Glomerular endothelial cell (primary cell): ENCODE measurements at places on chromosomes 12 and 14.

GRCh38 chr12:122124370-122124769, 45.8 kb downstream of the MLXIP start:
- no peak for DNase-seq

DNA sequence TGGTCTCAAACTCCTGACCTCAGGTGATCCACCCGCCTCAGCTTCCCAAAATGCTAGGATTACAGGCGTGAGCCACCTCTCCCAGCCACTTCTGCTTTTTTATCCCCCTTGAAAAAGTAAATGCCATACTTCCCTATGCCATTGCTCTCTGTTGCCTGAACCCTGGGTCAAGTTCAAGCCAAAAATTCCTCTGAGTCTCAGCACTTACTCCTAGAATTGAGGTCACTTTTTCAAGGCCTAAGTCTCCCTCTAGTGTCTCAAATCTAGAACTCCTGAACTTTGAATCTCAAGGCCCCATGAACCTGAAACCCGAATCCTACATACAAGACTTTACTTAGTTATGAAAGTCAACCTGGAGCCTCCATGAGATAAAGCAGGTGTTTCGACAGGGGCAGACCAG, 1.4 kb upstream of the APOBEC1 start:
- no peak for DNase-seq

- no peak for DNase-seq
These were observed 18.7 kb upstream of the KIF26A start for GRCh38 chr14:104119488-104120251.

DNA sequence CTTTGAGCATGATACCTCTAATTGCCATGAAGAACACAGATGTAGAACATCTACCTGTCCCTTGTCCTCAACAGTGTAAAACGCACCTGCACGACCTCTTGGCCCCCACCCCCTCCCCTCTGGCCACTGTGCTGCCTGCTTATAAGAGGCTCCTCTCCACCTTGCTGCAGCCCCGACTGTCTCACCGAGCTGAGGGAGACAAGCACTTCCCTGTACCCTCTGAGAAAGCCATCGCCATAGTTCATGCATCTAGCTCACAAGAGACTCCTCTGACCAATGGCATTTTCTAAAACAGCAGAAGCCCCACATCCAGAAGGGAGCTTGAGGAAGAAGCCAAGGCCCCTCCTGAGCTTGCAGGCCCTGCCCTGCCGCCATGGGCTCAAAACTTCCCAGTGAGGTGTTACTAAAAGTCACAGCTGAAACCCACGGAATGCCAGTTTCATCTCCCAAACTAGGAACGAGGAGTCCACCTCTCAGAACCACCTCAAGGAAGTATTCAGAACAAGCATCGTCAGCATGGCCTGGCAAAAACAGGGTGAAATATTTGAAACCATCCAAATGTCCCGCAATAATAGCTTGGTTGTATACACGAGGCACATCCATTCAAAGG, 21.5 kb upstream of the ANO2 start:
- no peak for DNase-seq

- no peak for DNase-seq
These were observed 205.0 kb upstream of the KRR1 start for GRCh38 chr12:75716291-75717025.

DNA sequence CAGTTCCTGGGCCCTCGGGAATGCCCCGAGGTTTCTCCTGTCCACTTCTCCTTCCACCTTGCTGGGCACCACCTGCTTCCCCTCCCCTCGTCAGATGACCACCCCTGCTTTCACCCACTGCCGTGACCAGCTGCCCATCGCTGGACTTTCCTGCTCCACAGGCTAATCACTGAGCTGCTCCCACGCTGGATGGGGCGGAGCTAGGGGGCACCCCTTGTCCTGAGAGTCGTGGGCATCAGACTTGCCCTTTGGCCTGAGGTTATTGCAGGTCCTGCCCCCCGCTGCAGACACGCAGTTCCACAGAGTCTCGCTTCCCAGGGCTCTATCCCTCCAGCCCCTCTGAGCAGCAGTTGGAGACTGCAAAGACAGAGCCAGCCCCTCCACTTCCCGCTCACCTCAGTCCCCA, 427 bp downstream of the SLC6A12 start:
- DNase-seq, result no peak

DNA sequence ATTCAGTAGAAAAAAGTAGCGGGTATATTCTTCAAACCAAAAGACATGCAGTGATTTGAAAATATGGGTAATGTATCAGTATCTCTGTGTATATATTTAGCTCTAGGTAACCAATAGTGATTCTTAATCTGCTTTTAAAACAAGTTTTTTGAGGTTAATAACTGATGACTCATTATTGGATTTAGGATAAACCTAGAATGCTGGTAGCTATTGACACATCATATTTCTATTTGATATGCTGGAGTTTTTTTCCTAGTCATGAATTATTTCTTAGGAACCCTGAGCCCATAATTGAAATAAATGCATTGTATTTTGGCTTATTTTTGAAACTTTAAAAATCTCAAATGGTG, 15.5 kb downstream of the ARF6 start:
- DNase-seq, result no peak

GRCh38 chr12:47038270-47038748, 41.1 kb upstream of the PCED1B start:
- no peak for DNase-seq

GRCh38 chr14:99902925-99903324, 109.7 kb downstream of the EML1 start:
- no peak for DNase-seq

- DNase-seq, result peak; percentile 37
These were observed 33.2 kb upstream of the A2M start for GRCh38 chr12:9148926-9149325.

DNA sequence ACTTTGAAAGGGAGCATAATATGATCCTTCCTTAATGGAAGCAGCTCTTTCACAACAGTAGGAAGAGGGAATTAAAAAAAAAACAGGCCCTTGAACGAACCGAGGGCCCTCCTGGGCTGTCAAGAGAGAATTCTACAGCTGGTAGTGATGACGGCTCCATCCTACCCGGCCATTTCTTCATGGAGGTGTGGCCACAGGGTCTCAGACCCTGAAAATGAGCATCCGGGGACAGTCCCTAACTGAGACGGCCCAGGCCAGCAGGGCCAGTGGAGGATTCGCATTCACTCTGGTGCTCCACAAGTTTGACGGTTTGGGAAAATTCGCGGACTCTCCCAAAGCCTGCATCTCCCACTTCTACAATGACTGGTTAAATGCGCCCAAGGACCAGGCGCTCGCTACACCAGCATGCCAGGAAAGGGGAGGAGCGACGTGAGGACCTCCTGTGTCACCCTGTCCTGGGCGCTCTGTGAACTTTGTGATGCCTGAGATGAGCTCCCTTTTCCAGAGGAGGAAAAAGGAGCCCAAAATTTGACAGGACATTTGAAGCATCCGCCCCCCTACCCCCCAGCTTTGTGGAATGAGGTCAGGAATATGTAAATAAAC, 66.8 kb downstream of the BCL11B start:
- no peak for DNase-seq

DNA sequence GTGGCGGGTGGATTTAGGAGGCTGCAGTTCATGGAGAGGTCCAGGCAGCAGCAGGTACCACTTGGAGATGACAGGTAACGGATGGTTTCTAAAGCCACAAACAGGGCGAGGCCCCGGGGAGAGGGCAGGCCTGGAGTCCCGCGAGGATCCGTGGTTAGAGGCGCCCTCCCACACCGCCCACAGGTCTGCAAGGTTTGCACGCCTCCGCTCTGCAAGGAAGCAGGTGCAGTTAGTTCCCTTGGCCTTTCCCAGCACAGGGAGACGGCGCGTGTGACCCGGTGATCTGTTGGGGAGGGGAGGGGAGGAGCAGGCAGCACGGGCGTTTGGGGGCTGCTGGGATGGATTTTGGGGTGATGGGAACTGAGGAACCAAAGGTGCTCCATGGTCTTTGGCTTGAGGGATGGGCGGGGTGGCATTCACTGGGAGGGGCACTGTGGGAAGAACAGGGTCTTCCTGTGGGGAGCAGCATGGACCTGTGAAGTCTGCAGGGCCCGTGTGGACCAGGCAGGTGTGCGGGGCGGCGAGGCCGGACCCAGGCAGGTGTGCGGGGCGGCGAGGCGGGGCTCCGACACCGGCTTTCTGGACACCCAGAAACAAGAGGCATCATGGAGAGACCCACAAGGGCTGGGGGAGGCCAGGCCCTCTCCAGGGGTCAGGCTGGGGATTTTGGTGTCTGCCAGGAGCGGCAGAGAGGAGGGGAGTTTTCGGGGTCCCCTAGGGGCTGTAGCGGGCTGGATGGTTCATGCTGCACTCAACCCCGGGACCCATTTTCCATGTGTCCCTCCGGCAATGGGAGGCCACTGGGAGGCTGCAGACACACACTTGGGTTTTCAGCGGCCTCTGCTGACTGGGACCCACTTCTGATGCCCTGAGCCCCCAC, 29.1 kb downstream of the NOC4L start:
- no peak for DNase-seq

GRCh38 chr12:104909761-104910160, 48.3 kb downstream of the SLC41A2 start:
- no peak for DNase-seq

DNA sequence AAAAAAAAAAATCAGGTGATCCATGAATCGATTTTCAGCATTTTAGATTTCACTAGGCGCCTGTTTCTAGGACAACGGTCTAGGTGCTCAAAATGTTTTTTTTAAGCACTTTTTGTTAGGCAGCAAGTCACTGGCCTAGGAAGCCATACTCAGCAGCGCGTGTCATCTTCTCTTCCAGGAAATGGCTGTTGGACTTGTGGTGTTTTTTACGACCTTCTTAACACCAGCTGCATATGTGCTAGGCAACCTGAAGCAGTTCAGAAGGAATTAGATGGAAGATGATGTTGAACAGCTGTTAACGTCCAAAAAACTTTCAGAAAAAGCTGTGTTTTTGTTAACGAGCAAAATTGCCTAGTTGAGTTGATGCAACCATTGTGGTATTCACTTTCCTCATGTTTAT, 868 bp downstream of the COX8C start:
- DNase-seq, result no peak

DNA sequence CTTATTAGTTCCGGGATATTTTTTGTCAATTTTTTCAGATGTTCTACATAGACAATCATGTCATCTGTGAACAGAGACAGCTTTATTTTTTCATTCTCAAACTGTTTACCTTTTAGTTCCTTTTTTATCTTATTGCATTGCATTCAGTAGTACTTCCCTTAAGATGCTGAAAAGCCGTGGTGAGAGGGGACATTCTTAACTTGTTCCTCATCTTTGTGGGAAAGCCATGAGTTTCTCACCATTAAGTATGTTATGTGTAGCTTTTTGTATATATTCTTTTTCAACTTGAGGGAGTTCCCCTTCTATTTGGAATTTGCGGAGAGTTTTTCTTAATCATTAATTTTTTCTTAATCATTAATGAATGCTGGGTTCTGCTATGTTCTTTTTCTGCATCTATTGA, 1727.1 kb upstream of the SEL1L start:
- DNase-seq, result no peak

- DNase-seq, result no peak
These were observed 97.9 kb upstream of the RESF1 start for GRCh38 chr12:31861360-31861759.

DNA sequence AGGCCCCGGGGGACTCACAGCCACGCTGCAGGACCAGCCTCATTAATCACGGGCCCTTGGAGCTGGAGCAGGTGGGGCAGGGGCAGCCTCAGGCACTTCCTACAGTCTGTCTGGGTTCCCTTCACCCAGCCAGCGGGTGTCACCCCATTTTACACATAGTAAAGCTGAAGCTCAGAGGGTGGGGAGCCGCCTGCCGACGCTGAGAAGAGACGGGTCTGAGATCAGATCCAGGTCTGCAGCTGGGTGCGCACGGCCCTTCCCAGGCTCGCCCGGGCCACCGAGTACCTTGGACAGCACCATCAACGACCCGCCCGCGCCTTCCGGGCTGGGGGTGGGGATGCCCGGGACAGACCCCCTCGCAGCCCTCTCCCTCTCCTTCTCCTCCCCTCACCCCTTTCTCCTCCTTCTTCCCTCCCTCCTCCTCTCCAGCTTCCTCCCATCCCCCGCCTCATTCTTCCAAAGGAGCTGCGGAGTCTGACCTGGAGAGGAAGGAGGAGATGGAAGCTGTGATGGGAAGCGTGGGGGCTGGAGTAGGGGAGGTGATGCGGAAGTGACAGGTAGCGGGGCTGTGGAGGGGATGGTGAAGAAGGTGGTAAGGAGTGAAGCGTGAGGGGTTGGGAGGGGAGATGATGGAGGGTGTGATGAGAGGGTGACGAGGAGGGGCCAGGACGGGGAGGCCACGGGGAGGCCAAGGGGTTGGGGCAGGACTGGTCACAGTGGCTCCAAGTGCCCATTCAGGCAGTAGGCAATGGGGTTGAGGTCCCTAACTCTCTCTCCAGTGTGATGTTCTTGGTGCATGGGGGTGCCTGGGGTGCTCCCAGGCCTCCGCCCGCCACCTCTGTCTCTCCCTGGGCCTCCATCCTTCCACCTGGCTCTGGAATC, 8.8 kb downstream of the DTX1 start:
- DNase-seq, result no peak

DNA sequence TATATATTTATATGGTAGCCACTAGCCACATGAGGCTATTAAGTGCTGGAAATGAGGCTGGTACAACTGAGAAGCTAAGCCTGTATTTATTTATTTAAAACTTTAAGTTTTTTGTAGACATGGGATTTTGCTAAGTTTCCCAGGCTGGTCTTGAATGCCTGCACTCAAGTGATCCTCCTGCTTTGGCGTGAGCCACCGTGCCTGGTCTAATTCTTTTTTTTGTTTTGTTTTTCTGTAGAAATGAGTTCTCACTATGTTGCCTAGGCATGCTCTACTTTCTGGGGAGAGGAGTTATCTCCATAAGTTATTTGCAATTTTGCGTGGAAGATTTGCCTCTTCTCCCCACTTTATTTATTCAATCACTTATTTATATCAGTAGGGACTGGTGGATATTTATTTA, 4.8 kb upstream of the SNRNP35 start:
- no peak for DNase-seq

- no peak for DNase-seq
These were observed 2.1 kb upstream of the DLST start for GRCh38 chr14:74879427-74880182.

GRCh38 chr12:129696405-129696804, 207.4 kb downstream of the TMEM132D start:
- DNase-seq, result no peak

DNA sequence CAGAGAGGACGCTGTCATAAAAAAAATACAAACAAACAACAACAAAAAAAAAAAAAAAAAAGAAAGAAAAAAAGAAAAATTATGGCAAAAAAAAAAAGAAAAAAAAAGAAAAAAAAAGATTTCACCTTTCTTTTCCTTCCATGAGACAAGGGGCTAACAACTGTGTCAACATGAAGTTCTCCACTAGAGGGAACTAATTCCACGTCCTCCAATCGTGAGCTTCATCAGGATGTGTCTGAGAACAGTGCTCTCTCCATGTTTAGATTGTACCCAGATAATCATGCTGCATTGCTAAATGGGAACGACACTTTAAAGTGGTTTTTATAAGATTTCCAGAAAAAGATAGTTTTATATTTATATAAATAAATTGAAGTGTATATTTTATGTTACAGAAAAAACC, 96.2 kb upstream of the PTPRB start:
- no peak for DNase-seq

DNA sequence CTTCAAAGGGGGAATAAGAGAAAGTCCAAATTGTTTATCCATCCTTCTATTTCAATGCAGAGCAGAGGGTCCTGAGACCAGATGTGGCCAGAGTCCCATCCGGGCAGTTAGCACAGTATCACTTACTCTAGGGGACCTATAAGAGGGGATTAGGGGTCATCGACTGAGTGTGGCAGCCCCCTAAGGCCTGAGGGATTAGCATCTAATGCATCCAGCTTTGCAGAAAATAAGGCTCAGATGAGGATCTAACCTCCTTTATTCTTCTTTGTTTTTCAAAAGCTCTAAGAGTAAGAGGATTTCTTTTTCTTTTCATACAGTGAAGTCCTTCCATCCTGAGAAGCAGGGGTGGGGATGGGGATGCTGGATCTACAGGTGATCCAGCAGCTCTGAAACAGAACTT, 43.5 kb downstream of the NEUROD4 start:
- no peak for DNase-seq
